Activated CD4-positive, alpha-beta T cell treated with anti-CD3 and anti-CD28 coated beads, Interleukin-2, amount 10 ng/mL, durations not matched to agents 7 days and 5 days (primary cell): ENCODE measurements at places on chromosomes 4 and X.
A peak's percentile ranks its signal among the peaks of the same experiment; 100 is the strongest.

DNA sequence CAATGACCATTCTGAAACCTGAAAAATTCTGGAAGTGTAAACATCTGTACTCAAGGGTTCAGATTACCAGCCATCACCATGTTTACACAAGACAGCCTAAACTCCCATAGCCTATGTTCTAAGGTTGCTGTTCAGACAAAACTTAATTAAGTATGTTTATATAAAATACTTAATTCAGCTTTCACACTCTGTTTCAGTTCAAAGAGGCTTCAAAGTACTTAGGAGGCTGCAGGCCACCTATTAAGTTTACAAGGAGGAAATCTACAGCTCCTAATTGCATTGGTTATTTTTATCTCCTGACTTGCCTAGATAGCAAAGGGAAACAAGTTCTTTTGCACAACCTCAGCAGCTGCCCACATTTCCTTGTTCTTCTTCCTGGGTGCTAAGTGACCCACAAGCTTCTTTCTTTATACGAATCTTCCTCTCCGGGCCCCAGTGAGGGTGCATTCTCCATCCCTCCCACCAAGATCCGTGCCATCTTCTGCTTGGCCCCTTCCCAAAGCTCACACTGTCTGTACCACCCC lies 2.0 kb downstream of the GAK start:
- peak; percentile 19 for DNase-seq

DNA sequence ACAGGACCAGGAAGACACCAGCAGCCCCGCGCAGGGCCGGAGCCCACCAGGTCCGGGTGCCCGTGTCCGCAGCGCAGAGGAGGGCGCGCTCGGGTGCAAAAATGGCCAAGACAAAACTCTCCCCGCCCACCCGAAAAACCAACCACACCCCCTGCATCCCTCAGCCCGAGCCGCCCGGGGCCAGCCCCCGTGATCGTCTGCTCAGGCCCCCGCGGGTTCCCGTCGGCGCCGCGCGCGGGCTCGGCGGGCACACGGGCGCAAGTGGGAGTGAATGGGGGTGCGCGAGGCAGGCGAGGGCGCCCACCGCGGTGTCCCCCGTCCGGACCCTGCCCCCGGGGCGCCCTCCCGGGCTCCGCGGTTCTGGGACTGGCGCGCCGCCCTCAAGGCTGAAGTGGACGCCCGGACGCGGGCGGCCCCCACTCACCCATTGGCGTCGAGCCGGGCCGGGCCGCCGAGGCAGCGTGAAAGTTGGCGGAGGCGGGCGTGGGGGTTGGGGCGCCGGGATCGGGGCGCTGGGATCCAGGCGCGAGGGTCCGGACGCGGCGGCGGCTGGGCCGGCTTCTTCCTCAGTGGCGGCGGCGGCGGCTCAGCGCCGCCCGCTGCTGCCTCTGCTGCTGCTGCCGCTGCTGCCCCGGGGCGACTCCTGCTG lies 393 bp downstream of the SH3KBP1 start:
- peak; percentile 12 for DNase-seq

GRCh38 chr4:22941688-22942375 lies 249.1 kb downstream of the GBA3 start:
- DNase-seq = no peak

DNA sequence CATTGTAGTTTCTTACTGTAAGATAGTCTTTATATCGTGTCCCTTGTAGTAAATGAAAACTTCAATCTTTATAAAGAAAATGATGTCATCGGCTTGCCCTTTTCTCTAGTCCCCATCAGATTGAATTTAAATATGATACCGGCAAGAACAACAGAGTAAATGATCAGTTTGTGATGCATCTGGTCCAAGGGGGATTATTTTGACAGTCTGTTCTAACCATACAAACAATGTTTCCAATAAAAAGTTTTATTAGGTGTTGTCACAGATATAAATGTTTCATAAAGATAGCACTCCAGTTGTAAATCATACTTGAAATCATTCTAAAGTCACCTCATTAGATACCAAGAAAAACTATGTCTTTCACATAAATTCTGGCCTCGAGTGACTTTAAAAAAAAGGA lies 72.3 kb downstream of the SLC9A6 start:
- no peak for DNase-seq

DNA sequence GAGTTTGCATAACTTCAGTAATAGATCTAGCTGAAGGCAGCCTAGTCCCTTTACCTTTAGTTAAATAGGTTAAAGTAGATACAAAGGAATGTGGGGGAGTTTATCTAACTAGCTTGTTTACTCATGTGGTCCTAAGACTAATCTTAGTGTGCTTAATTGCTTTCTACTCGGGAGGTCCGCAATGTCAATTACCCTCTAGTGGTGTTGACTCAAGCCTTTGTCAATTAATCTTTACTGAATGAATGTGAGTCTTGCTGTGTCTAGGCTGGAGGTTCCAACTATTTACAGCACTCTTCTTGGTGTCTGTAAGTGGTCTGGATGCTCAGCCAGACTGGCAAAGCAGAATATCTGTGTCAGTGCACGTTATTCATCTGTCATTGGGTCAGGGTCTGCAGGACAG lies 17.9 kb upstream of the YTHDC1 start:
- DNase-seq = no peak

GRCh38 chr4:148795156-148795864 lies 353.1 kb upstream of the NR3C2 start:
- no peak for DNase-seq

DNA sequence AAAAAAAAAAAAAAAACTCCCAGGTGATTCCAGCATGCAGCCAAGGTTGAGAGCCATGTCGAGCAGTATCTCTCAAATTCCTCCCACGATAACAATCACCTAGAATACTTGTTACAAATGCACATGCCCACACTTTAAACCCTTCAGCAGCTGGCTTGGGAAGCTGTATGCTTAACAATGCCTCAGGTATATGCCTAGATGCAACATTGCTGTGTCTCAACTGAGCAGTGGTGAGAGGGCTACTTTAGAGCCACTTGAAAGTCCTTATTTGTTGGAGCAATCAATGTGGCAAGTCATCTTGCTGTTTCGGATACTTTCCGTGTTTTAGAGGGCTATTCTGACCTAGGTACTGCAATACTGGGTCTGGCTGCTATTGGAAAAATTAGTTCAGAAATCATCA lies 487.4 kb downstream of the INPP4B start:
- DNase-seq = no peak

- no peak for DNase-seq
These were observed 63.8 kb upstream of the INPP4B start for GRCh38 chr4:142909908-142910307.

GRCh38 chr4:109966891-109967481 lies 54.3 kb downstream of the EGF start:
- no peak for DNase-seq

GRCh38 chrX:85024562-85024961 lies 20.9 kb downstream of the APOOL start:
- no peak for DNase-seq

DNA sequence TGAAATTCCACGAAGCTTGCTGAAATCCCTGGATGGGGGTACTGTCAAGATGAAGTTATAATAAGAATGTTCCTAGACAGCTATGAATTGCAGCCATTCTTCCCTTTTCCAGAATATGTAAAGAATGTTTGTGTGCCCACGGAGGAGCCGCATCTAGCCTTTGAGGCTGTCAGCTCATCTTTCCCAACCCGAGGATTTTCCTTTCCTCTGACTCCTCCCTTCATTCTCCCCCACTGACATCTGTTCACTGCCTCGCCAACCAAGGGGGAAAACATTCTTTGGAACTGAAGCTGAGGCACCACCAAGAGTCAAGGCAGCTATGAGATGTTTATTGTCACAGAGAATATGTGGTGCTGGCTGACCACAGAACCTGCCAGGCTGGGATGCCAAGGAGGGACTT lies 8.8 kb downstream of the NHSL2 start:
- DNase-seq = no peak

DNA sequence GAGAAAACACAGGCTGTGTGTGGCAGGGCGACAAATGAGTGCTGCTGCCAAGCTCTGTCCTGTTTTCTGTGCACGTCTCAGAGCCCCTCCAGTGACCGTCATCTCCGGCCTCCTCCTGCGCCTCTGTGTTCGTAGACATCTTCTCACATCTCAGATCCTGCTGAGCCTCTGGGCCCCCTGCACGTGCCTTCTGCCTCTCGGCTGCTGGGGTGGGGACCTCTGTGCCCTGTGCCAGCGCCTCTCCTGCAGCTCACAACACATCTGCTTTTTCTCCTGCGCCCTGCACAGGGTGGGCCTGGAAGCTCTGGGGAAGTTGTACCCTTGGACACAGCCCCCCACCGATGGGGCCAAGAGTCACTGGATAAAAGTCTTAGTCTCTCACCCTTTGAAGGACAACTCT lies 2.4 kb upstream of the CTAG2 start:
- DNase-seq = no peak

DNA sequence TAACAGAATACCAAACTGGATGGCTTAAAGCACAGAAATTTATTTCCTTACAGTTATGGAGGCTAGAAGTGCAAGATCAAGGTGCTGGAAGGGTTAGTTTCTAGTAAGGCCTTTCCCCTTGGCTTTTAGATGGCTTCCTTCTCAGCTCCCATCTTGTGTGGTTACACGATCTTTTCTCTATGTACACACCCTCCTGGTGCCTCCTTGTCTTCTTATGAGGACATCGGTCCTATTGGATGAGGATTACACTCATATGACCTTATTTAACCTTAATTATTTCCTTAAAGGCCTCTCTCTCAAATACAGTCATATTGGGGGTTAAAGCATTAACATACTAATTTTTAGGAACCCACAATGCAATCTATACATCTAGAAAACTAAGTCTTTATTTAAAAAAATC lies 787.9 kb upstream of the GALNTL6 start:
- DNase-seq = no peak

DNA sequence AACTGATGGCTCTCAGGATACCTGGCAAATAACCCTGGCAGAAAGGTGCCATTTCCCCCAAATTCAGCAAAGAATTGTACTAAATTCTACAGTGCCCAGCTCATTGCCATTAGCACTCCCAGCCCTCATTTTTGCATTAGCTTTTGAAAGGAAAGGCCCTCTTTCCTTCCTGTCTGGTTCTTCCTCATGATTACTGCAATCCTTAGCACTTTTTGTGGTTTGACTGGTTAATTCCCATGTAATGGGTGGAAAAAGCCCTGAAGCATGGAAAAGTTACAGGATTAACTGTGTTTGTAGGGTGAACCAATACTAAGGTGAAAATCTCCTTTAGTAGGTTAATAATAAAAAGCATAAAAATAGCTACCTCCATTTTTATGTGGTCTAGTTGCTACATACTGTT lies 139.5 kb downstream of the NPNT start:
- DNase-seq = no peak

- DNase-seq = no peak
These were observed 476.9 kb upstream of the SLIT2 start for GRCh38 chr4:19774690-19775256.

DNA sequence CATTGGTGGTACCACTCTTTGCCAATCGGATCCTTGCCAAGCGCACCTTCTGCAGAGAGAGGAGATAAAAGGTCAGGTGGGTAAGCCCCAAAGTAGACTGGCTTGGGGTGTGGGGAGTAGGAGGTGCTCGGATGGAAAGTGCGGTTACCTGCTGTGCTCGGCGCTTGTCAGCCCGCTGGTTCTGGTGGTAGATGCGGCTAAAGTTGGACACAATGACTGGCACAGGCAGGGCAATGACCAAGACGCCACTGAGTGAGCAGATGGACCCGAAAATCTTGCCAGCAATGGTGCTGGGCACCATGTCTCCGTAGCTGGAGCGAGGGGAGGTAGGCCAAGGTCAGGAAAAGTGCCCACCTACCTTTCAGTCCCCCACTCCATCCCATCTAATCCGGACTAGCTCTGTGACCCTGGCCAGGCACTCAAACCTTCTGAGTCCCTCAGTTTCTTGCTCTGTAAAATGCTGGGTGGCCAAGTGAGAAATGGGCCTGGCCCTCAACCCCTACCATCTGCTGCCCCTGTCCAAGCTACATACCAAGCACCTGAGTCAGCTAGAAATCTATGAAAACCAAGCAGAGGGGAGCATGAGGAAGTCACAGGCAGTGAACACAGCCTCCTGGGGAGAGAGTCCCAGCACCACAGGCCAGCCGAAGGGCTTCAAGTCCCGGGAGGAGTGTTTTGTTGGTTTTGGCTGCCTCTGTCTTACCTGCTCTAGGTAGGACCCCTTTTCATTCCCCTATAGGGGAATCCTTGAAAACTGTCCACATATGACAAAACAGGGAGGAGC lies 4.7 kb downstream of the KCND1 start:
- DNase-seq = no peak

DNA sequence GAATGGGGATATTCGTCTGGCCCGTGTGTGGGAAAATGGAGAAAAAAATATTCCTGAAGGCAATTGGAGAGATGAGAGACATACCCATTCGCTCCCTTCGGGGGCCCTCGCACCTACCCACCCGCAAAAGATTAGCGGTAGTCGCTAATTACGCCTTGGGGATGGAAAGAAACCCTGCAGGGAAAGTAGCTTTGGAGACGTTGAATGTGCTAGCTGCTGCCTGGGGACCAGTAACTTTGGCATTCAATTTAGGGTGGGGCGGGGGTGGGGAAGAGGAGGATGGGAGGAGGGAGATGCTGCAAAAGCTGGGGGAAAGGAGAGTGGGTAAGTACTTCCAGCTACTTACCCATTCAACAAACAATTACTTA lies 407 bp upstream of the ZC4H2 start:
- no peak for DNase-seq

DNA sequence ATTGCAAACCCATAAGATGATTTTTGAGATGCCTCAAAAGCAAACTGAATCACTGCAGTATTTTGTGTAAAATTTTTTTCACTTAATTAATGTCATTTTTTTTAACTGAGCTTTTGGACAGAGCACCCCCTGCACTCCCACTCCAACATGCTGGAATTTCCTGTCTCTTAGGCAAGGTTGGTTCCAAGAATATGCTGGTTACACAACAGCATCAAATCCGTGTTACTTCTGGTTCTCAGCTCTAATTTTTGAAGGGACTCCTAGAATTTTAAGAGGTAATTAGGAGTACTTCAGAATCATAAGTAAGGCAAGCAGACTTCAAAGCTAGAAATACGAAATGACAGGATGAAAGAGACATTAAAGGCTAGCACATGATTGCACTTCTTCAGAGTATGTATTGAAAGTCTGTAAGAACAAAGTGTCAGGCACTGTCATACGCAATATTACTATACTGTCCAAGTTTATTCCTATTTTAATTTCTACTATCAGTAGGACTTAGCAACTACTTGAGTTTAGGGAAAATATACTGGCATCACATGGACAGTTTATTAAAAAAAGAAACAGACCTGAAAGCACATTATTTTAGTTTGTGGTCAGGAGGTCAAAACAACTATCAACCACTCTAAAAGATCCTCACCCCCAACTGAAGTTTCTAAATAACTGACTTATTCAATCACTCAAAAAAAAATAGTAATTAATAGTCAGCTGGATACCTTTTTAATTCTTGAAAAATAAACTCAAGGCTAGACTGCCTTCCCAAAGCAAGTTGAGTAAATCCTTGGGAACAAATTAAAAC lies 1.6 kb upstream of the JCHAIN start:
- DNase-seq = no peak

GRCh38 chr4:177460460-177460859 lies 18.2 kb upstream of the AGA start:
- no peak for DNase-seq

DNA sequence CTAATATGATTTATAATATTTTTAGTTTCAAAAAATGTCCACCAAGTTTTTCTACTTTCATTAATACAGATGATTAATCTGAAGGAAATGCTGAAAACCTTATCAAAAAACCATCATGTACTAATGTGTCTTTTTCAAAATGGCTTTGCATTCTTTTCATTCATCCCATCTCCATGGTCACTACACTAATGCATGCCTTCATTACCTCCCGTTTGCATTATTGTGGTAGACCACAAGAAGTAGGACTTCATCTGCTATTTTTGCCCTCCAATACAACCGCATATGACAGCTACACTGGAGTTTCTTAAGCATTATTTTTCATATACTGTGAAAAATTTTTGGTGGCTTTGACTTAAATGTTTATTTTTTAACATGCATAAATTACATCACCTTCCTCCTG lies 37.9 kb upstream of the FSTL5 start:
- no peak for DNase-seq

- DNase-seq = no peak
These were observed 80.3 kb upstream of the NOCT start for GRCh38 chr4:138935135-138935807.
